ENCODE measurements at places on chromosomes 7 and 10.

DNA sequence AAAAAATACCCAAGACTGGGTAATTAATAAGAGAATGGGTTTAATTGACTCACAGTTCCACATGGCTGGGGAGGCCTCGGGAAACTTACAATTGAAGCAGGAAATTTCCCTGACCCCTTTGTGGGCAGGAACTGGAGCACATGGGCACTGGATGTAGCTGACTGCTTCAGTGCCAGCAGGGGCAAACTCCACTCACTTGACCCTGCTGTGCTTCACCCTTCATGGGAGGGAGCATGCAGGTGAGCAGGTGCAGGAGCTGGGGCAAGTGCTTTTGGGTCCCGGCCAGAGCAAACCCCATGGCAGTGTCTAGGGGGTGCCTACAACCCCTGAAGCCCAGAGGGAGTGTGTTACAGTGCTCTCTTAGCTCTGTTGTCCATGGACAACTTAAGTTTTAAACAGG lies 132.6 kb downstream of the AKR1D1 start:
- DNase-seq = no peak

DNA sequence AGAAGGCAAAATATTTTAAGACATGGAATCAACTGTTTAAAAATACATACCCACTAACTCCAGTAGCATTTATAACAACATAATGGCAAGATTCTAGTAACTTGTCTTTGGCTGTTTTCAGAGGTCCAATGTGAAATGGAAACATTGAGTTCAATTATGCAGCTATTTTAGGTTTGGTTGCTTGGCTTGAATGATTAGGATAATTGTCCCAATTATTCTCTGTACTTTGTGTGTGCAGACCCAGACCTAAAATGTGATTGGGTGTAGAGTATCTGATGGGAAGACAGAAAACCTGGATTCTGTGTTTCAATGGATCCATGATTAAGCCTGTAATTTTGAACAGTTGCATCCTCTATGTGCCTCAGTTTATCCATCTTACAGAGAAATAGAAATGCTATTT lies 392.7 kb upstream of the NFE2L3 start:
- no peak for DNase-seq

DNA sequence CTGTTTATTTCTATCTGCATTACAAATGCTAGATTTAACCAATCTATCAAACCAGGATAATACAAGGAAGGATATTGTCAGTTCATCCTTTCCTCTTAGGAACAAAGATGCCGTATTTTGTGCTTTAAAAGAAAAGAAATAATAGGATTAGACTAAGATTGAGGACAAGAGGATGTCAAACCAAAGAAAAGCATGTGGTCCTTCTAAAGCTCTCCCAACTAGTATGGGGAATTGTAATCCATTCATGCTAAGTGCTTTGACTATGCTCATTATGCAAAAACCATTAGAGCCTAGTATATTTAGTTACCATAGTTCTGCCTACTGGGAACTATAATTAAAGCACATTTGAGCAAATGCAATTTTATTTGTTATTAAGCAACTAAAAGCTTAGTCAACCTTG lies 280.2 kb downstream of the GRM8 start:
- DNase-seq = no peak

DNA sequence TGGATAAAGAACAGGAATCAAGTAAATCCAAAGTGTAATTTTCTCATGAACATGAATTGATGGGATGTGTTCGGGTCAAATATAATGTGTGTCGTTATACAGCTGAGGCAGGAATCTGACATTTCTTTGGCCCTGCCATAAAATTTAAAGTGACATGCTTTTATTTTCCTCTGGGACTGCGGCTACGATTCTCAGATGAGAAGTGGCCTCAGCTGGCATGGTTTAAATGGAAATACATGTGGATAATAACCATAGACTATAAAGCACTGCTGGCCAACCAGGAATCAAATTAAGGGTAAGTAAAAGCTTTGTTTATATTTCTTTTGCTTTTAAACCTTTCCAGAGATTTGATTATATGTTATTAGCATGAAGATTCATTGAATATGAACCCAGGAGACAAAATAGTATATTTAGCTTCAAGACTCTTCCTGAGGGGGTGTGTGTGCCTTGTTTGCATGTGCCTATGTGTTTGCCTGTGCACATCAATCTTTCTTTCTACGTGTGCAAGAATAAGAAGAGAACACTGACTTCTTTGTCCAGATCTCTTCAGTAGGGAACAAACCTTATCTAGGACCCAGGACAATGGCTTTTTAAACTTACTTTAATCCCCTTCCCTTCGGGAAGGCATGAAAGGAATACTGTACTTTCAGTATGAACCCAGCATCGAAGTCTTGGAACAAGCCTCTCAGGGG lies 629.0 kb upstream of the PFKP start:
- no peak for DNase-seq

DNA sequence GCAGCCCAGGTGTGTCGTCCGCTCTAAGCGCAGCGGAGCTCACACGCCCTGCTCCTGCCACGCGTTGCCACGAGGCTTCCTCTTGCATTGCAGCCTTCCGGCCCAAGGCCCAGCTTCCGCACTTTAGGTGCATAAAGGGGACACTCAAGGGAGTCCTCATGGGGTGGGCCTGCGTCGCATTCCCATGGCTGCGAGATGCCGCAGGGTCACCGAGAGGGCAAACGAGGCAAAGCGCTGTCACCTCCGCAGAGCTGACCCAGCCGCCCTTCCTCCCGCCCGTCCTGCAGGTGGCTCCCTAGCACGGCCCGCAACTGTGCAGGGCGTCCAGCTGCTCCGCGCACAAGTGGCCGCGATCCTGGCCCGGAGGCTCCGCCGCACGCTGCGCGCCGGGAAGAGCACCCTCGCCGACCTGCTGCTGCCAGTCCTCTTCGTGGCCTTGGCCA lies 283.5 kb downstream of the ABCA13 start:
- DNase-seq = no peak

DNA sequence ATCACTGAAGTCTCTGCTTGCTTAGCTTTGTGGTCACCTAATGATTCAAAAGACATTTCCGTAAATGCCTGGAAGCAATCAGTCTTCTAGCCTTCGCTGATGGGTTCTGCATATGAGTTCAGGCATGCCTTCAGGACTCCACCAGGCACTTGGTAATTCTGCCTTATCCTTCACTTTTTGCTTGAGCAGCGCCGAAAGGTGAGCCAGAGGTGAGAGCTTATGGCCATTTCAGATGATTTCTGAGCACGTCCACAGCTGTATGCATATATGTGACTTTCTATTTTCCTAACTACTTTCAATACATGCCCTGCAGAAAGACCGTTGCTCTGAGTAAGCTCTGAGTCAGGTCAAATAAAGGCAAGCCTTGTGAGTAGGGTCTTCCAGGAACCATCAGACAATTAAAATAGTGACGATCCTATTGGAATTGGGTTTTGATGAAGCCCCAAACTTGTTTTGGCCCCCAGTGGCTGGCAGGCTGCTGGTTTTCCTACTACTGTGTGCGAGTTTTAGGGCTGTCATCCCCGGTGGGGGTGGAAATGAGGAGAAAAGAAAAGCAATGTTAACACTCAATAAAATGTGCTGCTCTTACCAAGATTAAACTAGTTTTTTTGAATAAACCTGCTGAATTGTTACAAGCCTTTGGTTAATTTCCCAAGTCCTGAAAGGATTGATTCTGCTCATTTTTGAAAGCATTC lies 154.4 kb upstream of the AKR1E2 start:
- DNase-seq = no peak

All from stimulated activated CD8-positive, alpha-beta memory T cell treated with anti-CD3 and anti-CD28 coated beads, Interleukin-4, amount 100 ng/mL, for 1 hour (primary cell).